ENCODE measurements at places on chromosomes 1 and 21. TPM values are rescaled to one million over a fixed set of nuclear protein-coding genes. Genes with fewer than 3 reads are reported as not detected.

UBE4B gene
- total RNA-seq, result 38.1 TPM

HSPB7 gene
- total RNA-seq, result 1.6 TPM

NLRP3 gene
- 0.36 TPM for total RNA-seq

HES5 gene
- total RNA-seq, result 1.3 TPM

OLFML2B gene
- total RNA-seq, result 0.72 TPM

NPR1 gene
- total RNA-seq, result 1.8 TPM

PCBP3 gene
- total RNA-seq, result 0.72 TPM

KRTAP12-2 gene
- total RNA-seq, result not detected

STIL gene
- 8.2 TPM for total RNA-seq

ARTN gene
- total RNA-seq, result 7.4 TPM

TNFSF4 gene
- total RNA-seq, result 0.12 TPM

HENMT1 gene
- total RNA-seq, result 2.2 TPM

CELF3 gene
- not detected for total RNA-seq

CNR2 gene
- 0.12 TPM for total RNA-seq

PDZK1IP1 gene
- 273 TPM for total RNA-seq

ADAM30 gene
- not detected for total RNA-seq

MPZ gene
- total RNA-seq, result 1.4 TPM

AMPD1 gene
- not detected for total RNA-seq

ZBTB8A gene
- 3.1 TPM for total RNA-seq

PPM1J gene
- 2.1 TPM for total RNA-seq

PLA2G2F gene
- total RNA-seq, result 0.04 TPM

HES2 gene
- 47.3 TPM for total RNA-seq

CD52 gene
- total RNA-seq, result 7.5 TPM

EPHA2 gene
- 146 TPM for total RNA-seq

CNKSR1 gene
- total RNA-seq, result 19.7 TPM

ERVH48-1 gene
- not detected for total RNA-seq

FALEC gene
- total RNA-seq, result 1.6 TPM
